ENCODE measurements at places on chromosomes 2 and 18.

- DNase-seq = no peak
Measured at GRCh38 chr2:42906557-42907411, 114.4 kb upstream of the HAAO start.

DNA sequence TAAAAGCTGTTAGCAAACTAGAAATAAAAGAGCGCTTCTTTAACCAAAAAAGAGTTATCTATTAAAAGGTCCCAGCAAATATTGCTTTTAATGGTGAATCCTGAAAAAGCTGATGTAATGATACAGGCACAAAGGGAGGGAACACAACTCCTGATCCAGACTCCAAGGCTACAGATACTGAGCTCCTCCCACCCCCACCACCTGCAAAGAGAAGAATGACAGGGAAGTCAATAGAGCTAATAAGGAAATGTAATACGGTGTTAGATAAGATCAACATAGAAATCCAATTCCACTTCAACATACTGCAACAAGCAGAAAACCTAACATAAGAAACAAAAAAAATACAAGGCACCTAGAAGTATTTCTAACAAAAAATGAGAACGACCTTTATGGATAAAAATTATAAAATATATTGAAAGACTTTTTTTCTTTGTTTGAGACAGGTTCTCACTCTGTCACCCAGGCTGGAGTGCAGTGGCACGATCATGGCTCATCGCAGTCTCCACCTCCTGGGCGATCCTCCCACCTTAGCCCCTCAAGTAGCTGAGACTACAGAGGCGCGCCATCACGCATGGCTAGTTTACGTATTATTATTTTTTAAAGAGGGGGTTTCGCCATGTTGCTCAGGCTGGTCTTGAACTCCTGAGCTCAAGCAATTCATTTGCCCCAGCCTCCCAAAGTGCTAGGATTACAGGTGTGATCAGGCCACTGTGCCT lies 192.2 kb downstream of the HDAC4 start:
- no peak for DNase-seq

DNA sequence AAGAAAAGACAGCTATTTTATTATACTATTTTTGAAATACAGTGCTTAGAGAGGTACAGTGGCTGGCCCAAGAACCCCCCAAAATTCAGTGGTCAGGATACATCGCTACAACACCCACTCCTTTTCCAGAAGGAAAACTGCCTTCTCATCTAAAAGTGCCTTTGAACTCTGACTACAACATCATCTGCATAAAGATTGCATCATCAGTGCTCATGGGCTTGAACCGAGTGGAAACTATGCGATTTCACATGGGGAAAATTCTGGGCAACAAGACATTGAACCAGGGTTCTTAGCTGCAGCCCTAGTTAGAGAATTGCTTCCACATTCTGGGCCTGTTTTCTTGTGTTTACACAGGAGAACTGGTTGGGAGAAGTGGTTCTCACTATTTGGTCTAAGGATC lies 294.6 kb upstream of the SLC14A2 start:
- no peak for DNase-seq

GRCh38 chr2:54977149-54977548 lies 73.1 kb downstream of the RTN4 start:
- DNase-seq = no peak

DNA sequence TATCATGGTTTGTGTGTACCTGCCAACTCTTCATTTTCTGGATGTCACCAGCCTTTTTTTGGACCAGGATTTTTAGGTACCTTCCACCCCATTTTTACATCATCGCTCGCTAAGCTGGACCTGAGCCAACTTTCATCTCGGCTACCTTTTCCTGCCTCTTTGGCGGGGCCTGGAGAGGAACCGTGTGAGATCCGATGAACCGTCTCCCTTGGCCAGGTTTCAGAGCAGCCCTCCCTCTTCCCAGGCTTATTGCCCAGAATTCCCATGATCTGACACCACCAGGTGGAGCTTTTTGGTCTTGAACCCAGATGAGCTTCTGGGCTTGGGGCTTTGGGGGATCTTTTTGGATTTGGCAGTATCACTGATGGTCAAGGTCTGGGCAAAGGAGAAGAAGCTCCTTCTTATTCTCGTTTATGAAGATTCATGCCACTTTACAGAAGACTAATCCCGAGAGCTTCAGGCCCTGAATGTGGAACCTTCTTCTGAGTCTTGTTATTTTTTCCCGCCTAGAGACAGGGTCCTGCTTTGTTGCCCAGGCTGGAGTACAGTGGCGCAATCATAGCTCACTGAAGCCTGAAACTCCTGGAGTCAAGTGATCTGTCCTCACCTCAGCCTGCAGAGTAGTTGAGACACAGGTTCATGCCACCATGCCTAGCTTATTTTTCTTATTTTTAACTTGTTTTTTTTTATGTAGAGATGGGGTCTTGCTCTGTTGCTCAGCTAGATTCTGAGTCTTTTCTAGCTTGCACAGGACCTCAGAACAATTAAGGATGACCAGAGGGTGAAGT lies 50.4 kb downstream of the GATA6 start:
- DNase-seq = no peak

DNA sequence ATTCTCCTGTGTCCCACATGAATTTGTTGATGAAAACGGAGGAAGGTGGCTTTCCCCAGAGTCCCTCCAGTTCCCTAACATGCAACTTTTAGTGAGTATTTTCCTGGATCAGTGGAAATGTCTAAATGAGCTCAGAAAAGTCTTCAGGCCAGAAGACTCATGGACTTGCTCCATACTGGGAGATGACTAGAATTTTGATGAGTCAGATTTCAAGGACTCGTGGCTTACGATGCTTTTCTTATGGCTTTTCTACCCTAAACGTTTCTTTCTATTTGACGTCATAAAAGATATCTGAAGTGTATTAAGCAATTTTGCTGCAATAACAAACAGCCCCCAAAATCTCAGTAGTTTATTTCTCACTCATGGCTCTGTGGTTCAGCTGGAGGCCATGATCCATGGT lies 397.6 kb downstream of the FBXO15 start:
- no peak for DNase-seq

Data from SIG-M5 (cell line).